Stimulated activated naive CD4-positive, alpha-beta T cell treated with Interleukin-2 at 50 U/mL for 16 hours (primary cell): ENCODE measurements at places on chromosomes 7 and 10.

- no peak for DNase-seq
Observed at GRCh38 chr7:157485361-157485831, 148.6 kb downstream of the DNAJB6 start.

- no peak for DNase-seq
Observed at GRCh38 chr10:76453997-76454396, 1022.6 kb downstream of the LRMDA start.

DNA sequence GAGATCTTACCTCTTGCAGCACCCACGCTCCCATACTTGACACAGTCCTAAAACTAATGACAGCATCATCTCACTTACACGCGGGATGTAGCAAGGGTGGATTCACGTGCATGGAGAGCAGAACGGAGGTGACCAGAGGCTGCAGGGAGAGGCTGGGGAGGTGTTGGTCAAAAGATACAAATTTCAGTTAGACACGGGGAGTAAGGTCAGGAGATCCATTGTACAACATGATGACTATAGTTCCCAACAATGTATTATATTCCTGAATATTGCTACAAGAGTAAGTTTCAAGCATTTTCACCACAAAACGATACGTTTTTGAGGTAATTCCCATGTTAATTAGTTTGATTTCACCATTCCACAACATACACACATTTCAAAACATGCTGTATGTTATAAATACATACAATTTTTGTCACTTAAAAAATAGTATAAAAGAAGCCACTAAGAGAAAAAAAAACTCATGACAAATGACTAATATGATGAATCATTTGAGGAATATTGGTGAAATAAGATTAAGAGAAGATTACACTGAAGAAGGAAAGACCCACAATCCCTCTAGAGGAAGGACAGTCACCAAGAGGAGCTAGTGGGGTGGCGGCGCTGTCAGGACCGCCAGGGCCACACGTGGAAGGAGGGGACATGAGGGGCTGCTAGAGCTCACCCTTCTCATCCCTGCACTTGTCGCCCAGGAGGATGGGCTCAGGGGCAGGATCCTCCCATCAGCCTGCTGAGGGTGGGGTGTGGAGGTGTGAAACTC lies 49.4 kb upstream of the EGFR start:
- DNase-seq = no peak

GRCh38 chr10:50554376-50554994 lies 69.3 kb downstream of the SGMS1 start:
- DNase-seq = no peak

GRCh38 chr10:62109587-62110293 lies 158.9 kb downstream of the RTKN2 start:
- DNase-seq = no peak

DNA sequence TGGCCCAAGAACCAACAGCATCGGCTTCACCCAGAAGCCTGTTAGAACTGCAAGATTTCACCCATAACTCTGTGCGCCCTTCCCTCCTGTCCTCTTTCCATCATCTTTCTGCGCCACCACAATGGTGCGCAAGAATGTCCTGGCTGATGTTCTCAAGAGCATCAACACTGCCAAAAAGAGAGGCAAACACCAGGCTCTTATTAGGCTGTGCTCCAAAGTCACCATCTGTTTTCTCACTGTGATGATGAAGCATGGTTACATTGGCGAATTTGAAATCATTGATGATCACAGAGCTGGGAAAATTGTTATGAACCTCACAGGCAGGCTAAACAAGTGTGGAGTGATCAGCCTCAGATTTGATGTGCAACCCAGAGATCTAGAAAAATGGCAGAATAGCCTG lies 115.2 kb upstream of the FGFR2 start:
- no peak for DNase-seq

- no peak for DNase-seq
Observed at GRCh38 chr7:150910996-150911422, 58.7 kb downstream of the AOC1 start.
